ENCODE measurements at places on chromosomes 2 and 18.

DNA sequence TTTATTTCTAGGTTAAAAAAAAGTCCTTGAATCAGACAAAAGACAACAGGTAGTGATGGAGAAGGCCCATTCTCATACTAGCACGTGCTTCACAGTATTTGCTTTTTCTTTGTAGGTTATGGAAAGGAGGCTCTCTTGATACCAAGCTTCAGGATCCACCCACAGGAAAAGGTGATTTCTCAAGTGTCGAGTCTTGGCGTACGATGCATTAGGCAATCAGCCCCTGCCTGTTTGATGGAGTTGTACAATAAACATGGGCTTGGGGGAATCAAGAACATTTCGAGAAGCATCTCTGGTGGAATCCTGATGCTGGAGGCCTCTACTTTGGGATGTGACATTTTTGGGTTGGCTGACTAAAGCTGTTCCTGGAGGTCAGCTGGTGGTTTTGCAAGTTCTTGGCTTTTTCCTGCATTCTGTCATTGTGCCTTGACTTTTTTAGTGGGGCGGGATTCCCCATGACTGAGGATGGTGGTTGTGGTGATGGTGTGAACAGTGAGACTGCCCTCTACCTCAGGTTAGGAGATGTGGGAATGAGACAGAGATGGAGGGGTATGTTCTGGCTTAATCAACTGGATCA, 231.5 kb upstream of the SPRED2 start:
- DNase-seq: no peak

DNA sequence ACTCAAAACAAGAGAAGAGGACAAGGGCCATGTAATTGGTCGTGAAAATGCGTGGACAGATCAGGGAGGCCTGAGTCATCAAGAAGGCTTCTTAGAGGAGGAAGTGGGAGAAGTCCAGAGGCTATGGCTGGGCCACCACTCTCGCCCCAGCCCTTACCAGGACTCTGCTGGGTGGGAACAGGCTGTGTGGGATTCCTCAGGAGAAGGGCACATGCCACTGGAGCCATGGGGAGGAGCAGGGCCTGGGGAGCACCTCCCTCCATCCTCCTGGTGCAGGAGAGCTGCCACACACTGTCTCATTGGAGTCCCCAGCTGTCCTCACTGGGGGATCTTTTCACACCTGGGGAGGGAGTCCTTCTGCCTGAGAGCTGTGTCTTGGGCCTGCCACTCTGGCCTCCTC, 9.4 kb upstream of the RALB start:
- DNase-seq: no peak

DNA sequence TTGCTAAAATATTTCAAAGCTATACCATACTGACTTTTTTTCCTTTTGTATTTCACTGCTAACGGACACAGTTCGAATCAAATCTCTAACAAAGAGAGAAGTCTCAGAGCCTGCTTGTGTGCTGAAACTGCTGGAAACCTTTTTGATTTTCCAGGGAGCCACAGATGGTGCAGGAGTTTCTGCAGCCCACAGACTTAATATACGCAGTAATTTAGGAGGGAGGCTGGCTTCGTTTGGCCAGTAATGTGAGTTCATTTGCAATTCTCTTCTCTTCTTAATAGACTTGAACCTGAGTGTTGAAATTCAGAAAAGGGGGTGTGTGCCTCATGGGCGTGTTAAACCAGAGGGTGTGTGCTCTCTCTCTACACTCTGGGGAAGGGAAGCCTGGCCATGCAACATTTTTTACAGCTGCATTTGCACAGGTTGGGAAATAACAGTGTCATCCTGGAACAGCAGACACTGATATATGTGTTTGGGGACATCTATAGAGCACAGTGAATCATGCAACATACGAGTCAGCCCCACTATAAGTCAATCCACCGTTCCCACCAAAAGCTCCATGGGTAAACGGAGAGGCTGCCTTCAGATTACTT, 333.0 kb downstream of the CLIP4 start:
- no peak for DNase-seq

DNA sequence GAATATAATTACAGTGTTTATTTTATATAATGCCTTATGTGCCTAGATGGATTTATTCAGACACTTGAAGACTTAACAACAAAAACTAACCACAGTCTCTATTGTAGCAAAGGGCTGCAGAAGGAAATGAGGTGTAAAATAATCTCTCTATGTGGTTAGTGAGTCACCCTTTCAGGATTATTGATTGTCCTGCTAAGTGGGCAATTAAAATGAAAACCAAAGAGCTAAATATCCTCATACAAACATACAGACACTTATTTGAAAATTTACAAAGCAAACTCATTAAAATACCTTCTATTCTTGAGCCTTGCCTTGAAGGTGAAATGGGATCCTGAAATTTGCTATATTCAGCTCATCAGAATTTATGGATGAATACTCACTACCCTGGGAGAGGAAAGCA, 27.7 kb upstream of the DCC start:
- no peak for DNase-seq

DNA sequence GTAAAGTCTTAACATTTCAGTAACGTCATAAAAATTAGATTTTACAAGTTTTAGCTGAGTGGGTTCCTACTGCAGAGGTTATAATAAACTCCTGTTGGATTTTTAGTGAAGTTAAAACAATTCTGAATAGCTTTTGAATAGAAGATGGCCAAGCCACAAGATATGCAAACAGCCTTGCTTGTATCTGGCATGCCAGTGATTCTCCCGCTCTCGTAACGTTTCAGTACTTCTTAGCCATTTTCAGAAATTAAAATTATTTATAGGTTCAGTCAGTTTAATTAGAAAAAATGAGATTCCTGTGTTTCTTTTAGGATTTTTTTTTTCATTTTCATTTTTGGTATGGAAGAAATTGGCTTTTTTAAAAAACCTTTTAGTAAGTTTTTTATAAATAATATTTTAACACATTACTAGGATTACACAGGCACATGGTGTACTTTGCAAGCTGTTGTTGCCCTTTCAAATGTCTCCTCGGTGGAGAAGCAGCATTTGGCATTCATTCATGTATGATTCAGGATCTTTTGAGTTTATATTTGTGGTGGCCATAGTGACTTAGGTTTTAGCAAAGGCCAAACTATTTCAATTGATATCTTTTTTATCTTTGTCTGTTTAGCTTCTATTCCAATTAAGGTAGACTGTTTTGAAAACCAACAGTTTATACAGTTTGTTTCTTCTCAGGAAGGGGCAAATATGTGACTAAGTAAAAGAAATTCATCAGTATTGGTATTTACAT, 30.6 kb upstream of the RND3 start:
- no peak for DNase-seq

DNA sequence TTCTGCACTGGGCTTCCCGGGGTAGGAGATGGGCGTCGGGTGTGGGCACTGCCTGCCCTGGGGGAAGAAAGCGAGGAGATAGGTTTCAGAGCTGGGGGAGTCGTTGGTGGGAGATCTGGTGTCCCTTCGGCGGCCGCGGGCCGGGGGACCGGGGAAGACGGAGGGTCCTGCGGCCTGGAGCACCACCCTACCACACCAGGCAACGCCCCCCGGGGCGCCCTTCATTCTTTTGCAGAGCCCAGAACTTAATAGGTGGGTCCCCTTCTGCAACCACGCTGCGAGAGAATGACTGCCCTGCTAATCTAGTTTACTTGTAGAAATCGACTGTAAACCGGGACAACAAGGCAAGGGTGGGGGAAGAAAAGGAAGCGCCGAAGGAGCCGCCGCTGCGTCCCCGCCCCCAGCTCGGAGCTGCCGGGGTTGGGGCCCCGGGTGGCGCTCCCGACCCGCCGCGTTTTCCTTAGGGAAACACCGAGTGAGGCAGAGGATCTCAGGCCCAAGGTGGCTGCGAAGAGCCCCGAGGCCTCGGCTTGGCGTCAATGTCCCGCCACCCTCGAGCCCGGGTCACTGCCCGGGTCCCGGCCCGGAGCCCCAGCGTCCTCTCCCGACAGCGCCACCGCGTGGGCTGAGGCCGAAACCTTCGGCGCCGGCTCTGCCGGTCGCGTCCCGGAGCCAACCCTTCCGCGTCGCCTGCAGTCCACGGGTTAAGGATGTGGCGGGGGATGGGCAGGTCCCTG, 5.4 kb upstream of the SATB2 start:
- no peak for DNase-seq

GRCh38 chr18:79804130-79804787, 6.5 kb downstream of the KCNG2 start:
- no peak for DNase-seq

DNA sequence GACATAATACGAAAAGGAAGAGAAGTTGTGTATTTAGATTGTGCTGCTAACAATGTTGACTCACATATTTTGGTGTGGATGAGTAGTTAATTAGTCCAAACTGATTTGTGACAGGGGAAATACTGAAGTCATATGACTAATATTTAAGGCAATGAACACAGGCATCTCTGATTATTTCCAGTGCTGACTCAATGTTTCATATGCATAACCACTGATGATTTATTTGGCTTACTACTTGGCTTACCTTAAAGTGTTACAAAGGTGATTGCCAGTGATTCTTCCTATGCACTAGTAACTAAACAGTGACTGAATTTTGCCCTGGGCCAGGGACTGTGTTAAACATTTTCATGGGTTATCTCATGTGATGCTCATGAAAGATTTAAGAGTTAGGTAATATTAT, 722.6 kb downstream of the METTL4 start:
- DNase-seq: no peak

GRCh38 chr2:53901192-53901591, 41.4 kb upstream of the GPR75 start:
- DNase-seq: no peak

DNA sequence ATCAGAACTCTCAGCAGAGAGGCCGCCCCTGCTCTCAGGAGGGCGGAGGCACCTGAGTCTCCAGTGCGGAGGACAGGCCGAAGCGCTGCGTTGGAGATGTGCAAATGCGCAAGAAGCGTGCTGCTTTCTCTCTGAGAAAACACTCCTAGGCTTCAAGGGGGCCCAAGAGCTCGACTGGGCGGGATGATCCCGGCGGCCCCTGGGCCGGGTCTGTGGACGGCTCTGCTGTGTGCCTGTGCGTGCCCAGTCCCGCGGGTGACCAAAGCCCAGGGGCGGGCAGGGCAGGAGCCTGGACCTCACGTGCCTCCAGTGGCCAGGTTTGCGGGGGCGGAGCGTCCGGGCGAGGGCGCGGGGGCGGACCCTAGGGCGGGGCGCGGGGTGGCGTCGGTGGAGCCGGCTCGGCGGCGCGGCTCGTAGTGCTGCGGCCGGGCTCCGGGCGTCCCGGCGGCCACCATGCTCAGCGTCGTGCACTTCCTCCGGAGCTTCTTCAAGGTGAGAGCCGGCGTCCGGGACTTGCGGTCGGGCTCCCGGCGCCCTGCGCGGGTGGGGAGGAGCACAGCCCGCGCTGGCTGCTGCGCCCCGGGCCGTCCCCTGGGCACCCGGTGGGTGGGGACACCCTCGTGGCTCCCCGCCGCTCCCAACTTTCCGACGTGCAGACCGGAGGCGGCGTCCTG, at the start of gene ARHGEF4:
Gene ARHGEF4 (plus strand): TSS at position 414 of the 674 bp plus-strand sequence. CDS start 40 bp downstream, at position 454.
- no peak for DNase-seq
